ENCODE measurements at places on chromosomes 6 and 20.
A peak's percentile ranks its signal among the peaks of the same experiment; 100 is the strongest.

DNA sequence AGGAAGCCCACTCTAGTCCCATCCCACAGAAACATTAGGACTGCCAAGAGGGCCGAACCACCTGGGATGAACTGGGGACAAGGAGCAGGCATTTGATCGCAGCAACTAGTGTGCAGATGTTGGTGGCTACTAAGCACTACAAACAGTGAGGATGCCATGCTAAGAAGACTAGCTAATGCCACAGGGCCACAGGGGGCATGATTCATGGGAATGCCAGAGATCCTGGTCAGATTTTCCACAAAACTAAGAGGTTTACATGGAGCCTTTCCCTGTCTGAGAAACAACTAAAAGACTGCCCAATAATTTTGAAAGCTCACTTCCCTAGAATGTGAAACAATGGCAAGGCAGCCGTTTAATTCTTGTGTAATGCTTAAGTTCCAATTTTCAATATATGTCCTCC lies 375.9 kb upstream of the PTCHD4 start:
- DNase-seq = no peak

DNA sequence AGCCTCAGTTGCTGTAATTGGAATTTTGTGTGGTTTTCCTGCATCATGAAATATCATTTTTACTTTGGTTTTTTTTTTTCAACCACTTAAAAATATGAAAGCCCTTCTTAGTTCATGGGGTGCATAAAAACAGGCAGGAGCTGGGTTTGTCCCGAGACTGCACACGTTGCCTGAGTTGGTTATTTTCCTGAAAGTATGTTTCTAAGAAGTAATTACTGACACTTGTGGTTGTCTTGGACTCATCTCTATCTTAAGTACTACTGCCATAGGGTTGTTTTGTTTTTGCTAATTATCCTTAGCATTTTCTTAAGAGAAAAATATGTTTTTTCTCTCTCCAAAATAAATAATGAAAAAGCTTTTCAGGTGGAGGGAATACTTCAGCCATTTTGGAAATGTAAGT lies 40.1 kb downstream of the FAM120B start:
- no peak for DNase-seq

DNA sequence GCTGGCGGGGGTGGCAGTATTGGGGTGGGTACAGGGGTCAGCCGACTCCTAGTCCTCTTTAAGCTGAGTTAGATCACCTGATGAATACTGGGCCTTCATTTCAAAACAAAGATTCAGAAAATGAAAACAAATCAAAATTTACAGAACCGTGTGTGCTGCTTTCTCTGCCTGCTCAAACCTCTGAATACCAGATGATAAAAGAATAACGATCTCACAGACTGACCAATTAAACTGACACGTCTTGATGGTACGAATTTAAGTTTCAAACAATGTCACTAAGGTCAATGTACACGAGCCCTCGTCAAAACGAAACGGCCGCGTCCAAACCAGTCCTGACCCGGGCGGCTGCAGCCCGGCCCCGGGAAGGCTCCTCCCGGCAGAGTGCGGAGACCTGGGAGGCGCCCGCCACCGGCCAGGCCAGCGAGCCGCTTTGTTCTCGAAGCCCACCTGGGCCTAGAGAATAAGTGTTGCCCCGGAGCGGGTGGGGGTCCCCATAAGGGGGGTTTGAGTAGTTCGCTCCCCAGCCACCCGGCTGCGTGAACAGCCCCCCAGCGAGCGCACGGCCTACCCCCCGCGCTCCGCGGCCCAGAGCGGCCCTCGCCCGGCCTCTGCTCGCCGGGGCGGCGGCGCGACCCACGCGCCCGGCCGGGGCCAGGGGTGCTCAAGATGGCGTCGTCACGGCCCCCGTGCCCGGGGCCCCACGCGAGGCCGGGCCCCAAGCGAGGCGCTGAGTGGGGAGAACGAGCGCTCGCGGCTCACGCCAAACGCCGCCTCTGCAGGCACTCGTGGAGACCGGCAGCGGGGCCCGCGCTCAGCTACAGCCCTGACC lies 728 bp downstream of the PSMA7 start:
- DNase-seq = peak; percentile 54

- DNase-seq = no peak
Measured at GRCh38 chr6:39339096-39339867, 16.8 kb upstream of the KCNK16 start.

DNA sequence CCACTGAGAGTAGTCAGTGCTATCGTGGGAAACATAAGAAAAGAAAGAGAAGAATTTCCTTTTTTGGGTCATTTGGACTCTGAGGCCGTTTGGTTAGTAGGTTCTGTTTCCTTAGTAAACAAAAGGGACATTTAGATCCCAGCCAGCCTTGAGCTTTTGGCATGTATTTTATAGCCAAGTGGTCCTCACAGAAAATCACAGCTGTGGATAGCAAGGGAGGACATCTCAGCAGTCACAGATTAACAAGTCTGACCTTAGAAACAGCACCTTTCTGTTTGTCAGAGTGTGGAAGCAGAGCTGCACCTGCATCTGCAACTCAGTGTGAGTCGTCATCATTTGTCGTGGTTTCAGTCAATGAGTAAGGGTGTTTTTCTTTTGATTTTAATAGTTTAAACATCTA lies 40.5 kb downstream of the FAM120B start:
- DNase-seq = no peak

- DNase-seq = no peak
Measured at GRCh38 chr6:73108949-73109348, 116.3 kb downstream of the KHDC1L start.

GRCh38 chr20:59670786-59671492 lies 66.6 kb downstream of the PHACTR3 start:
- no peak for DNase-seq

GRCh38 chr20:45823949-45824835 lies 2.9 kb downstream of the TNNC2 start:
- DNase-seq = peak; percentile 25

DNA sequence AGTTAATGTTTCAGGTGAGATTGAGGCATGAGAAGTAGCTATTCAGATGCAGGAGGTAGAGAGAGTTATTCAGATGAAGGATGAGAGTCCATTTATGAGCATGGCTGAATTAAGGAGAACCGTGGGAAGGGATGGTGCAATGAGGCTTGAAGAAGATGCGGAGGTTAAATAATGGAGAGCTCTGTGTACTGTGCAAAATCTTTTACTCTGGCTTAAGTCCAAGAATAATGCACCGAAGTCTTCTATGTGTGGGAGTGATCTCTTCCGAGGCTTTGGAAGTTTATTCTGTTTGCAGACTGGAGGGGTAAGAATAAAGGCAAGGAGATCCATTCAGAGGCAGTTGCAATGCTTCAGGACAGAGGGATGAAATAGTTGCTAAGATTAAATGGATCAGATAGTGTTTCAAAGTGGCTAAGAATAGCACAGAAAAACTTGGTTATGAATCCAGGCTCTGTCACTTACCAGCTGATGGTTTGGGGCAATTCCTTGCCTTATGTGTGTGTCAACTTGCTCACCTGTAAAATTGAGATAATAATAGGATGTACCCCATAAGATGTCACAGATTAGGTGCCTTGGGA lies 467.1 kb downstream of the HDGFL1 start:
- DNase-seq = no peak

DNA sequence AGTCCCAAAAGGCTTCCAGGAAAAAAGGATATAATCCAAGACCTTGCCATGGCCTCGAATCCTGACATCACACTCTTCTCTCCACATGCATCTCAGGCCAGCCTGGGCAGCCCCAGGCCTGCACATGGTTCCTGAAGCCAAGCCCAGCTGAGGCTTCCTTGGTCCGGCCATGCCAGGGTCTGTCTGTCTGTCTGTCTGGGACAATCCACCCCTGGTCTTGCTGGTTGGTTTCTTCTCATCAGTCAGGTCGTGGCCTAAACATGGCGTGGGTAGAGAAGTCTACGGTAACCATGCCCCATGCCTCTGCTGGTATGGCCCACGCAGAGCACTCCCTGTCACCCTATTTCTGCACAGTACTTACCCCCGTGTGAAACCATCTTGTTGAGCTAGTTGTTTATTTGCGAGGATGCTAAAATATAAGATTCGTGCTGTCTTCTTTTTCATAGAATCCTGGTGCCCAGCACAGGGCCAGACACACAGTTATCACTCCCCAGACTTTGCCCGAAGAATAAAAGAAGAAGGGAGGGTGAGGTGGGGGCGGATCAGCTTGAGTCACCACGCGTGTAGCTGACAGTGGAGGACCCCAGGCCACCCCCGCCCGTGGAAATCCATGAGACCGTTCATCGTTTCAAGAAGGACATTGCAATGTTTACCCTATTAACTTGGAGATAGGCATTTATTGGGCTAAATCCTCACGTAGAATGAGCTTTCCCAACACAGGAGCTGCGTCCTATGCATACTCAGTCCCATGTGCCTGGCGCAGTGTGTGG lies 107.2 kb downstream of the RNASET2 start:
- no peak for DNase-seq

- DNase-seq = no peak
Measured at GRCh38 chr20:3727401-3728021, 5.0 kb upstream of the HSPA12B start.

DNA sequence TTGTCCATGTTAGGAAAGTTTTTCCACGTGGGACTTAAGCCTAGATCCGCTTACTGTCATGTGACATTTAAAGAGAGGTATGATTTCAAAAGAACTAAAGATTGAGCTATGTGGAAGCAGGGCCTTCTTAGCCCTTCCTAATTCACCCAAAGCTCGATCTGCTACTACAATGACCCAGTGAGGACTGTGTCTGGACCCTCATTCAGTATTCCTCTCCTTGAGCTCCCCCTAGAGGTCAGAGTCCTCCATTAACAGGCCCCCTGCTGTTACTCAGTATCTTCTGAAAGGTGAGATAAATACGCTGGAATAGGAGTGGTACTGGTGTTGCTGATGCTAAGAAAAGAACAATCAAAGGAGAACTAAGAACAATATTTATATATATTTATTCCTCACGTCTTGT lies 414.0 kb downstream of the GJA1 start:
- peak; percentile 70 for DNase-seq

- DNase-seq = no peak
Measured at GRCh38 chr6:130421585-130421984, 55.8 kb downstream of the TMEM200A start.

GRCh38 chr6:74069089-74069581 lies 373.1 kb downstream of the CD109 start:
- DNase-seq = no peak

DNA sequence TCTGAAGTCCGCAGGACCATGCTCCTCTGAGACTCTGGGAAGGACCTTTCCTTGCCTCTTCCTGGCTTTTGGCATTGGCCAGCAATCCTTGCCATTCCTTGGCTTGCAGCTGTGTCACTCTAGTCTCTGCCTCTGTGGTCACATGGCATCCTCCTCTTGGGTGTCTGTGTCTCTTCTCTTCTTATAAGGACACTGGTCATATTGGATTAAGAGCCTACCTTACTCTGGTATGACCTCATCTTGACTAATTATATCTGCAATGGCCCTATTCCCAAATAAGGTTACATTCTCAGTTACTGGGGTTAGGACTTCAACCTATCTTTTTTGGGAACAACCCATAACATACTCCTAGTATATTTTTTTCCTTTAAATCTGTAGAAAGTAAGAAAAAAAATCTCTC lies 49.9 kb upstream of the GTSF1L start:
- no peak for DNase-seq

GRCh38 chr6:34714663-34715062 lies 18.1 kb upstream of the ILRUN start:
- DNase-seq = no peak

- no peak for DNase-seq
Measured at GRCh38 chr6:154479351-154479769, 31.1 kb downstream of the CNKSR3 start.
